ENCODE measurements at places on chromosomes 5 and 9. TPM values are rescaled to one million over a fixed set of nuclear protein-coding genes. Genes with fewer than 3 reads are reported as not detected.
A peak's percentile ranks its signal among the peaks of the same experiment; 100 is the strongest.

GRCh38 chr9:135053133-135053532 is 34.3 kb upstream of the OLFM1 start:
- no peak for DNase-seq

- no peak for DNase-seq
Measured at GRCh38 chr9:136793086-136793946, 2.2 kb downstream of the TMEM141 start.

DNA sequence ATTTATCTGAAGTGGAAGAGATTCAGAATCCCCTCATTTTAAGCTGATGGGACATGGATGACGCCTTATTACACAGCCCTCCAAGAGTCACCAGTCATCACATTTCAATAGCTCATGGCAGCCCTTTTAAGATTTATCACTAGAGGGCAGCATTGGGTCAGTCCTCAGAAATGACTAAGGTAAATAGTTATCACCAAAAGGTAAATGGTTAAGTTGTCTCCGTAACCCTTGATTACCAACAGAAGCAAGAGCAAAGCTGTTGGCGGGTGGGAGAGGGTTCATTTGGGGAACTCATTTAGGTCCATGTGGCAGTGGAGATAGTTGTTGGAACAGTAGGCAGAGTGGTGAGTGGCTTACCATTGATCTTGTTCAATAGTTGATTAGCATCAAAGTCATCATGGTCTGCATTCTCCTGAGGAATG is 12.0 kb upstream of the C9 start:
- DNase-seq, result no peak

BRD3 gene
- 11.6 TPM for total RNA-seq

DNA sequence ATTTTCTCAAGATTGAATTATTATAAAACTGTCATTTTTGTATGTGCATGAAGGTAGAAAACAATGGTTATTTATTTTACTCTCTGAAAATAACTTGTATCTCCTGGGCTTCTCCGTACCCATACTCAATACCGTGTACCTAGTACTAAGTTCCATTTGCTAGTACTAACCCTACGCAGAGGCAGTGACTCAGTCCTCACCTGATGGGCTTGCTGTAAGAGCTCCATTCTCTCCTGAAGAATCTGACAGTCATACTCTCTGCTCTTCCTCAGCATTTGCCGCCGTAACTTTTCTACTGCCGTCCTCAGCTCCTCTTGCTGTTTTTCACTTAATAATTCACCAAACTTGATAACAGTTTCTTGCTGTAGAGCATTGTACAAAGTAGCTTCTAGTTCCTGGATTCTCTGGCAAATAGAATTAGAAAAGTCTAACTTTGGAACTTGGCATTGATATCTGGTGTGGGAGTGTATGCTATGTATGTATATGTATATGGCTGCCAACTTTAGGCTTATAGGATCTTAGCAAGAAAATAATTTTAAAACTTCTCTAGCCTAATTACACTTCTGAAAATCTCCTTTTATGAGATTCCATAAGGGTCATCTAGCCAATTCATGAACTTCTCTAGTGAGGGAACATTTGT is 108.0 kb upstream of the DPYSL3 start:
- no peak for DNase-seq

CARD6 gene
- 6.0 TPM for total RNA-seq

- no peak for DNase-seq
Measured at GRCh38 chr9:21153336-21154017, 11.8 kb upstream of the IFNW1 start.

GRCh38 chr9:70012569-70012968 is 31.1 kb upstream of the MAMDC2 start:
- no peak for DNase-seq

GRCh38 chr5:144205141-144205551 is 34.5 kb downstream of the KCTD16 start:
- DNase-seq, result no peak

- no peak for DNase-seq
Measured at GRCh38 chr5:104096451-104096850, 533.9 kb upstream of the NUDT12 start.

CCDC183 gene
- total RNA-seq, result 1.5 TPM

DNA sequence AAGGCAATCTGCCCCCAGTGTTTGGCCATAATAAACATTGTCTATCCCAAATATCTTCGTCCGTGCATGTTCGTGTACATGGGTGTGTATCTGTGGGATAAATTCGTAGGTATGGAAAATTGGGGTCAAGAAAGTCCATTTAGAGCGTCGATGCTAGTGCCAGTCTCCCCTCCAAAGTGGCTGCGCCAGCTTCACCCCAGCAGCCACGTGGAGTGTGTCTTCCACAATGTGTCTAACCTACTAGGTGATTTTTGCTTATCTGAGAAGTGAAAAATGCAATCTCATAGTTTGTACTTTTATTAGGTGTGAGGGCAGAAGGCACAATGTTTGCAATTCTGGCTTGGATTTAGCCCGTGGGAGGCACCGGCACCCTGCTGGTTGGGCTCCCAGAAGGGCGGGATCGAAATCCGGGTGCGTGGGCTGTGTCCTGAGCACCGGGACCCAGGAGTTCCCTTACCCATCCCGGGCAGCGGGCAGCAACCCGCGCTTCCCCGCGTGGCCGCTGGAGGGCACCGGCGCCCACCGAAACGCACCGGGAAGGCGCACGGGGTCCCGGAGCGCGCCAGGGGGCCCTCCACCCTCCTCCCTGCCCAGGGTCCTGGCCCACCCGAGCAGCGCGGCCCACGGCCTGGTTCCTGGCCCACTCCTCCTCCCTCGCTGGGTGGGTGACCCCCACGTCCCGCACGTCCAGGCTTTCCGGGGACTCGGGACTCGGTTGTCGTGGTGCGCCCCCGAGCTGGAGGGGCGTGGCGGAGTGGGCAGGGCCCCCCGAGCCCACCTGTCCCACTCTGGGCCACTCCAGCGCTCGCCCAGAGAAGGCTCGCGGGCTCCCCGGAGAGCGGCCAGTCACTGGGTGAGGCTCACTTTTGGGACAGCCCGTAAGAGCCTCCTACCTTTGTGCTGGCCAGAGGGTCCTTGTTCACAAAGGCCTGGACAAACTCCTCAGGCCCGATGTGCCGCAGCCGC is 55.4 kb upstream of the RNF130 start:
- no peak for DNase-seq

AMBP gene
- not detected for total RNA-seq

GRCh38 chr5:32504329-32504988 is 59.9 kb upstream of the ZFR start:
- no peak for DNase-seq

GRCh38 chr5:59592101-59592500 is 301.4 kb downstream of the PDE4D start:
- DNase-seq, result peak; percentile 76

DNA sequence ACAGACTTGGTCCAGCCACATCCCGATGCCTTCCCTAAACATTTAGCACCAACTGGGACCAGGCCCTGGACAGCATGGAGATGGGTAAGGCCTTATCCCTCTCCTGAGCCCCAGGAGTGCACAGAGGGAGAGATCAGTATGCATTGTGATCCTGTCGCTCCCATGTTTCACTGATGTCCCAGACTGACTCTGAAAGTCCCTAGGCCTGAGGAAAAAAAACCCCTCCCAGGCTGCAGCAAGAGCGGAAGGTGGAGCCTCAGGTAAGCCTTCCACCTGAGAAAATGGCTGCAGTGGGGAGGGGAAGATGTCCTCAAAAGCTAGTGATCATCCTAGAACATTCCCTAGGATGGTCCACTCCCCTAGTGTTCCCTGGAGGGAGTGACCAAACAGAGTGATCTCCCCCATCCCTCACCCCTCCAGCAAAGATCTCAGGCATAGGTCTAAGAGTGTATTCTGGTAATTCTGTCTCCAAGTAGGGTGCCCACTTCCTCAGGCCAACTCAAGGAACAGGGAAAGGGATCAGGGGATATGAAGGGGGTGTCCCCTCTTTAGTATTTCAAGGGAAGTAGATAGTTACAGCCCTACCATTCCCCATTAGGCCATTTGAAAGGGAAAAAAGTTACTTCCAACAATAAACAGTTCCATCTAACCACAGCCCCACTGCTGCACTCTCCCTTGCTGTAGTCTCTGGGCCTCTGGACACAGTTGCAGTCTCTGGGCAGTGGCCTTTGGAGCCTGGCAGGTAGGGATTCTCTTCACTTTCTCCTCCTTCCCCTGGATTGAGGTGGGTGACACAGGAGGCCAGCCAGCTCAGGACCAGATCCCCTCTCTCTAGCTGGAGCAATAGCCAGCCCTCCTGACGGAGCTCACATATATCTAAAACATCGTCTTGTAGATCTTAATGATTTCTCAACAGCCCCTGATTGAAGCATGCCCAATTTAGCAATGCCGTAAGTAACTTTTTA is 6.8 kb upstream of the CXXC5 start:
- no peak for DNase-seq

GRCh38 chr5:142874540-142874939 is 104.4 kb downstream of the ARHGAP26 start:
- DNase-seq, result no peak

EEIG1 gene
- total RNA-seq, result 30.4 TPM

DNA sequence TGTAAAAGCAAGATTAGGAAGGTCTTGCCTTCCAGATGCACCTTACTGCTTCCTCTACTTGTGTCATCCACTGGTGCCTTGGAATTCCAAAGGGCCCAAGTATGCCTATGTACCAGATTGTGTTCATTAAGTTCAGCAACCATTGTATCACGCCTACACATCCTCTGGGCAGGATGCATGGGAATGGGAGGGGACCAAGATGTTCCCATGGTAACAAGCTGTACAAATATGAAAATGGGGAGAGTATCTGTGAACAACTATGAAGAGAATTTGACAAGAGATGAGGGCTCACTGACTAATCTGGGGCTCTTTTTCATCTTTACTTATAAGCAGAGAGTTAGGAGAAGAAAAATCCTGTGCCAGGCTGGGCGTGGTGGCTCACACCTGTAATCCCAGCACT is 137.8 kb upstream of the MAP1B start:
- no peak for DNase-seq

DNA sequence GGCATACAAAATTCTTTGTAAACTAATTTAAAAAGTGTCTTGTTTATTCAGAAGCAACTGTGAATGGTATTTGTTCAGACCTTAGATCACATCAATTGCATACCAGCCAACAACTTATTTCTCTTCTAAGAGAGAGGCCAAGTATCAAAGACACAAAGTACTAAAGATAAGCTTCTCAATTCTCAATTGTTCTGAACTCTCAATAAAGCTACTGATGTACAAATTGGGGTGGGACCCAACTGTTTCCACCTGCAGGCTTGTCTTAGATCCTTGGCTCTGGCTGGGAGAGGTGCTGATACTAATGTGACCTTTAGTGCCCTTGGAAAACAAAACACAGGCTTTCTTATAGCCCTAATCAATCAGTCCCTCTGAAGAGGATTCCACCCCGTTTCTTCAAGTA is 22.1 kb downstream of the XRCC4 start:
- DNase-seq, result no peak

Data from urinary bladder (tissue), 4 donors.